Suppressor macrophage treated with lipopolysaccharide for 4 hours (primary cell): ENCODE measurements at places on chromosomes 7 and 10.

GRCh38 chr7:143229054-143229790, 7.4 kb downstream of the TAS2R40 start:
- no peak for DNase-seq

GRCh38 chr10:26797340-26797739, 63.4 kb downstream of the ABI1 start:
- DNase-seq, result no peak

DNA sequence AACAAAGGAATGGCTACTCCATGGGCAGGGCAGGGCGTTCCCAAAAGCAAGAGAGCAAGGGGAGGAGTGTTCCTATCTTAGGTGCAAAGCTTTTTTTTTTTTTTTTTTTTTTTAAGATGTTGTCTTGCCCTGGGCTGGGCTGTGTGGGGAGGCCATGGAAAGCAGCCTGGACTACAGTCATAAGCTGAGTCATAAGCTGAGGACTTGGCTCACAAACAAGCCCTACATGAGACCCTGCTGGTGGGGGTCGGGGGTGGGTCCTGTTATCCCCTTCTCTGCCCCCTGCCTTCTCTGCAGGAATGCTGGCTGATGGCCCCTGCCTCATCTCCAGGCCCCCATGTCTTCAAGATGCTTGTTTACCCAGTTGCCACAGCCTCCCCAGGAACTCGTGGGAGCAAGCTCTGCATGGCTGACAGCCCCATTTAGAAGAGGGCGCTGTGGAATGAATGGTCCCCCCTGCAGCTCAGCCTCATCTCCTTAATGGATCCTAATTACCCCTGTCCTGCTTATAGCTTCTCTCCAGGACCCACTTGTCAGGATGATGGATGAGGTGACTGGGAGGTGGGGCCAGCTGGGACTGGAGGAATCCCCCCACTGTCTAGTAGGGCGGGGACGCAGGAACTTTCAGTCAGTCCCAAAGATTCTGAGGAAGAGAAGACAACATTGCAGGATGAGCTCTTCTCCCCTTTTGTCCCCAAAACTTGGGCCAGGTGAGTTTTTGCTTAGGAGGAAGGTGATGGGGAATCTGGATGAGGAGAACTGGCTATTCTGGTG, 340.8 kb upstream of the PODXL start:
- no peak for DNase-seq

- DNase-seq, result no peak
Observed at GRCh38 chr10:19701427-19702052, 114.7 kb upstream of the PLXDC2 start.

- no peak for DNase-seq
Observed at GRCh38 chr10:62806251-62806650, 1.7 kb downstream of the ADO start.

DNA sequence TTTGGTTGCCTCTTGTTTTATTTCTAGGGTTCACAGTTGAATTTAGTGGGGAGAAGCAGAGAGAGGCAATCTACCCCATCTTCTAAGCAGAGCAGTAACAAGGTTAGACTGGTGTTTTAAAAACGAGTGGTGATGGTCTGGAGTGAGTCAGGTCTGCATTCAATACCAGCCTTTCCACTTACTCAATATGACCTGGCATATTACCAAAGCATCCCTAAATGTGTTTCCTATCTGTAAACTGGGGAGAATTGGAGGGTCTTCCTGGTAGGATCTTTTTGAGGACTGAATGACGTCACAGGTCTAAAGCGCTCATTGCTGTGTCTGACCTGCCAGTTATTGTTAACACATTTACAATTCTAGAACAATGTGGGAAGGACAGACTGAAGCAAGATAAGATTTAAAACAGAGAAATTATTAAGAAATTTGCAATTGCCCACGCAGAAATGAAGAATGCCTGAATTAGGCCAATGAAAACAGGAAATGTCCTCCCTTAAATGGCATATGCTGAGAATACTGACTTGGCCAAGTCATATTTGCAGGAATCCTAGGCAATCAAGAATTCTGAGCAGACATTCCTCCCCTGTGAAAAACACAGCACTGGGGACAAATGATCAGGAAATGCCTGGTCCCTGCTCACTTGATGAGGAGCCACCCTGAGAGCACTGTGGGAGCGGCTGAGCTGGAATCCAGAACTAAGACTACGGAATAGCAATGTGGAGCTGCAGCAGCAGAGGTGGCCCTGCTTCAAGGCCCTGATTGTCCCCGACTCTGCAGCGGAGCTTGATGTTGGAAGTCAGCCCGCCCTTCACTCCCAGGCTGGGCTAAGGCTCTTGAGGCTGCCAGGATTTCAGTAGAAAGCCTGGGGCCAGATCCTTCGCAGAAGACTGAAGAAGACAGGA, 184.5 kb upstream of the CXCL12 start:
- no peak for DNase-seq

DNA sequence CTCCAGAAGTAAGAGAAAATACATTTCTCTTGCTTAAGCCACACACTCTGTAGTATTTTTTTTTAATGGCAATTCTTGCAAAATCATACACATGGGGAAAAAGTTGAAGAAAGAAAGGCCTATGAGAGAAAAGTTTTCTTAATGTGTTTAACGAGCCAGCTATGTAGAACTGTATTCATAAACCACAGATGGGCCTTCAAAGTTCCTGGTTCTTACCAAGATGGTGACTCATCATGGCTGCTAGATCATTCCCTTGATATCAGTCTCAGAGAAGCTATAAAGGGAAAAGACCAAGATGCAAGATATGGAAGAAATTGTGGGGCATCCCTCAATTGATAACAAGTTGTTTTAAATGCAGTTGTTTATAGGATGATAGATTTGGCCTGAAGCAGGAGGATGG, 992.7 kb upstream of the MBL2 start:
- DNase-seq, result no peak

GRCh38 chr10:96511044-96511945, 2.4 kb downstream of the TLL2 start:
- DNase-seq, result peak; percentile 28

GRCh38 chr7:27242555-27243339, at the start of gene EVX1:
Gene EVX1 (plus strand): TSS chr7:27242802. CDS start chr7:27243031, 229 bp downstream.
- DNase-seq, result no peak

DNA sequence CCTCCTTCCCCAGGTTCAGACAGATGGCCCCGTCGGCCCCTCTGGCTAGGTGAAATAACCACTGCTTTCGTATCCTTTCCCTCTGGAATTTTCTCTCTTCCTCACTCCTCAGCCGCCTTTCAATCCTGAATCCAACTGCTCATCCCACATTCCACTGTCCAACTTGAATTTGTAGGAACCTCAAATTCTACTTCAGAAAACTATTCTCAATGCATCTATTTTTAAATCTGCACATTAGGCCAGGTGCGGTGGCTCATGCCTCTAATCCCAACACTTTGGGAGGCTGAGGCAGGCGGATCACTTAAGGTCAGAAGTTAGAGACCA, 78.9 kb downstream of the ITIH5 start:
- no peak for DNase-seq

- DNase-seq, result no peak
Observed at GRCh38 chr10:15262036-15262713, 93.7 kb upstream of the NMT2 start.

DNA sequence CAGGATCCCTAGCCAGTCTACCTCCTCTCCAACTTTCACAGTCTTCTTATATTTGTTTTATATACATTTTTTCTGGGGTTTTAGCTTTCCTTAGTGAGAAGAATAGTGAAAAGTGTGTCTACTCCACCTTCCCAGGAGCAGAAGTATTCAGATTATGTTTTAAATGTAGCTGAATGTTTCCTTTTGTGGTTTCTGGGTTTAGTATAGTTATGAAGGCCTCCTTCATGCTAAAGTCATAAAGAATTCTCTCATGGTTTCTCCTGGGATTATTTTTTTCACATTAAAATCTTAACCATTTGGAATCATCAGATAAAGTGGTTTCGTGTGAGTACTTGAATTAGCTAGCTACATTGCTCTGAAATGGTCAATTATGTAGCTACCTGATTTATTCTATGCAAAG, 50.9 kb downstream of the ANKMY2 start:
- no peak for DNase-seq

DNA sequence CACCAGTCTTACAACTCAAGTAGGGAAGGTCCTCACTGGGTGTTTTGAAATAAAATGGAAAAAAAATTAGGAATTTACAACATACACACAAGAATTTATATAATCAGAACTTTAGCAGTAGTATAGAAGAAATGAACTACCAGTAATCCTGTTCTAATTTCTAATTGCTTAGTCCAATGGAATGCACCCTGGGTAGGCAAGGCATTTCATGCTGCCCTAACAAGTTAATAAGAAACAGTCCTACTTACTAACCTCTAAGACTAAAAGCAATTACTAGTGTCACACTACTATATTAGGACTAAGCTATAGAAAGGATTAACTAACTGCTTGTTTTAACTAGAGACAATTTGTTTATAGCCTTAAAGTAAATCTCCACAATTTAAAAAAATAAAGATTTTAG, 158.1 kb downstream of the BTAF1 start:
- no peak for DNase-seq

GRCh38 chr7:87263537-87263936, 44.0 kb upstream of the TMEM243 start:
- DNase-seq, result no peak

DNA sequence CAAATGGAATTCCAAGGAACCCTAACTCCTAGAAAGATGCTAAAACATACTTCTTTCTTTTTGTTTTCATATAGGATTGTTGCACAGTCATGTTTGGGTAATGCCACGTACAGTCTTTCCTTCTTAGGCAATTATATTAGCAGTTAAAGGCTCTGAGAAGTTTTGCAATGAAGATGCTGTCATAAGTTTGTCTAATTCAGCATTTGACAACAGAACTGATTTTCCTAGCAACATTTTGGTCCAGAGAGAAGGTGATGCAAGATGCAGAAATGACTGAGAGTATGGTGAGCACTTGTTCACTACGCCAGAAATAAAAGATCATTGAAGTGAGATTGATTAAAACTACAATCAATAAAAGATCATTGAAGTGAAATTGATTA, 184.0 kb upstream of the PLXNA4 start:
- peak; percentile 29 for DNase-seq

- DNase-seq, result no peak
Observed at GRCh38 chr10:121285406-121286196, 312.6 kb downstream of the FGFR2 start.

GRCh38 chr10:132900211-132900756, 42.1 kb downstream of the CFAP46 start:
- DNase-seq, result no peak

GRCh38 chr7:19111474-19112273, 5.8 kb downstream of the TWIST1 start:
- DNase-seq, result no peak
